ENCODE measurements at places on chromosomes 7 and 10. TPM values are rescaled to one million over a fixed set of nuclear protein-coding genes. Genes with fewer than 3 reads are reported as not detected.

The EBF3 gene
- not detected for total RNA-seq

The COL26A1 gene
- total RNA-seq = not detected

The NACAD gene
- total RNA-seq = 1.3 TPM

The NPVF gene
- not detected for total RNA-seq

The TMEM130 gene
- 0.72 TPM for total RNA-seq

The TBXAS1 gene
- total RNA-seq = 0.66 TPM

The HK1 gene
- total RNA-seq = 211 TPM

The CYP2C9 gene
- not detected for total RNA-seq

The CDC14C gene
- not detected for total RNA-seq
